Activated effector memory CD4-positive, alpha-beta T cell treated with Interleukin-2 at 50 U/mL for 16 hours (primary cell): ENCODE measurements at places on chromosomes 13 and 19.

DNA sequence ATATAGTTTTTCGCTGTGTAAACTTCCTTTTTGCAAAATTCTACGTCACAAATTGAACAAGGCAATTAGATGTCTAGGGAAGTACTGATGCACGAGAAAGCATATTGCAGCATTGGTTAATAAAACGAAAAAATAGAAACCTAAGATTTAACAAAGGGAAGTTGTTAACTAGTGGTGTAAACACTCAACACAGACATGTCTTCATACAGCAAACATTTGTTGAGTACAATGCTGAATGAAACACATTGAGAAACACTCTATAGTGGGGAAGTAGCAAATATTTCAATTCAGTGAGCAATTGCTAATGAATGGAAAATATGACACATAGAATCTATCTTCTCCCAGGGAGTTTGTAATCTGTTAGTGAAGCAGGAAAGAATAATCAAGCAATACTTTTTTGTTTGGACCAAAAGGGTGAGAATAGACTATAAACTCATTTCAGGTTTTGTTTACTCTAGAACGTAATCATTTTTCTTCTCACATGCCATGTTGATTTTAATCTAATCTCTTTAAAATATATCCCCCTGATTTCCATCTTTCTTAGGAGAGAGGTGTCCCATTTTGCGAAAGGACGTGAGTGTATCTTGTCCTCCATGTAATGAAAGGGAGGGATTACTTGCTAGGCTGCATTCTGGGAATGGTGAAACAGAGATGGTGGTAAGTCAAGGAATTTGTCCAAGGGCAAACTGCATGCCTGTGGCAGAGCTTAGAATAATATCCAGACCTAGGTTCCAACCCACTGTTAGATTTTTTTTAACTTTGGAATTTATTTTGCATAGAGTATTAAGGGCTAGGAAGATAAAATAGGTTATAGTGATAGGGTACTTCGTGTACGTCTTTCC lies 1.7 kb upstream of the ANKRD10 start:
- no peak for DNase-seq

GRCh38 chr13:113106711-113107351 lies 1.2 kb downstream of the F7 start:
- DNase-seq: no peak

DNA sequence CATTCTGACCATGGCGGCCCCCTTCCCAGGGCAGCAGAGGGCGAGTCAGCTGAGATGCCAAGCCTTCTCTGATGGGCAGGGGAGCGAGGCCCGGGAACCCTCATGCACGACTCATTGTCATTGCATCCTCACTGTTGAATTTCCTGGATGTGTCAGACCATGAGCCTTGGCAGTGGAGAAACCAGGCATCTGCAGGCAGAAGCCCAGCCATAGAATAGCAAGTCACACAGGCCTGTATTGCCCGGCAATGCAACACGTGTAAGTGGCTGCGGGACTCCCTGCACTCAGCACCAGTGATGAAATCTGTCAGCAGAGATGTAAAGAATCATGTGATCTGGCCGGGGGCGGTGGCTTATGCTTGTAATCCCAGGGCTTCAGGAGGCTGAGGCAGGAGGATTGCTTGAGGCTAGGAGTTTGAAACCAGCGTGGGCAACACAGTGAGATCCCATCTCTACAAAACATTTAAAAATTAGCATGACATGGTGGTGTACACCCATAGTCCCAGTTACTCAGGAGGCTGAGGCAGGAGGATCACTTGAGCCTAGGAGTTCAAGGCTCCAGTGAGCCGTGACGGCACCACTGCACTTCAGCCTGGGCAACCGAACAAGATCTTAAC lies 199.7 kb downstream of the KATNAL1 start:
- no peak for DNase-seq

DNA sequence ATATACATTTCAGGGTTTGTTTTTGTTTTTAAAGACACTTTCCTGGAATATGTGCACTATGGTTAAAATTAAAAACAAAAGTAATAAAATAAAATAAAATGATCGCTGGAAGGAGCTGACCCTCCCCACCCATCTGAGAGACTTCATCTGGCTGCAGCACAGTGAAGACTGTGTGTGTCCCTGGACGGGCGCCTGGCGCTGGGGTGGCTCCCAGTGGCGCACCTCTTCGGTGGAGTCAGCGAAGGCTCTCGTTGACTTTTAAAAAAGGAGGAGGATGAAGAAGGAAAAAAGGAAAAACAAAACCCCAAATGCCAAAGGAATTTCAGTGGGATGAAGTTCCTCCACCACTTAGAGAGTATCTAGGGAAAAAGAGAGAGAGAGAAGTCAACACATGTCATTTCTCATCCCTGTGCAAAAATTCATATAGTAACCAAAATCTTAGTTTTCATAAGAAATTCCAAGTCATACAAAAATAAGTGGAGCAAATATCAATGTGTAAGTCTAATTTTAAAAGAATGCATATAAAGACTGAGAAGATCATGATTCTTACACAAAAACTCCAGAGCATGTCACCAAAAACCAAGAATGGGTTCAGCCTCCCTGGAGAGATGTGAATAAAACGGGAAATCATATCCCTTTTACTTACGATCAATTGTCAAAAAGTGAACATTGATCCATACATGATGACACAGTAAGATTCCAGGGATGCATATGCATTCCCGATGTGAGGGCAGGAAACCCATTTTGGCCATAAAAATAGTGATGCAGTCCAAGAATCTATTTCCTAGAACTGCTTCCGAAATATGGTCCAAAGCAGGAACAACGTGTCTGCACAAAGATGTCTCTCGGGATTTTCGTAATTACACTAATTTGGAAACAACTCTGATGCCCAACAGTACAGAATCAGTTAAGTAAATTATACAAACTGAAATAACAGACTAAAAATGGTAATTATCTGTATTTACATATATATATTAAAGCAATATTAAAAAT lies 123.8 kb downstream of the STK24 start:
- DNase-seq: no peak

DNA sequence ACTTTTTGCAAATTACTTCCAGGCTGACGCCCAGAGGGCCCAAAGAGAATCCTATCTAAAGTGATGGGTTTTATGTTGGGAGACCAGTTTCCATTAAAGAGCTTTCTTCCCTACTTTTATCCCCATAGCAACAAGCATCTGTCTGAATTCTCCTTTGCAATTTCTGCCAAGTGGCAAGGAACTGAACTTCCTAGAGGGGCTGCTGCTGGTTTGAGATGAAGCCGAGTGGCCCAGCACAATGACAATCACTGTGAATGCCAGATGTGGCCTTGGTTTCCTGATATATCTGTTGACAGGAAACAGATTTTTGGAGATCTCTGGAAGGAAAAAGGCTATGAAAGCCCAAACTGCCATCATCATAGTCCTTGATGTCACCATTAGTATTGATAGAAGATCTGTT lies 198.6 kb downstream of the OXGR1 start:
- no peak for DNase-seq

- DNase-seq: no peak
Observed at GRCh38 chr13:32206097-32206740, 108.9 kb downstream of the ZAR1L start.

DNA sequence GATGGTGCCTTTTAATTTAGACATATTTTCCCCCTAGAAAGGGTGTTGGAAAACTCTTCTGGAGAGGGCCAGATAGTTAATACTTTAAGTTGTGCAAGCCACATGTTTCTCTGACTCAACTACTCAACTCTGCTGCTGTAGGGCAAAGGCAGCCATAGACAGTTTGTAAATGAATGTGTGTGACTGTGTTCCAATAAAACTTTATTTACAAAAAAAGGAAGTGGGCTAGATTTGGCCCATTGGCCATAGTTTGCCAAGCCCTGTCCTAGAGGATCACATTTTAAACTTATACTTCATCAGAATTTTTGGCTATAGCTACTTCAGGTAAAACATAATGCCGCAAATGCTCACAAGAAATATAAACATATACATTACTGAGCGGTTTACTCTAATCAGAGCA lies 306.3 kb upstream of the MAB21L1 start:
- DNase-seq: no peak

DNA sequence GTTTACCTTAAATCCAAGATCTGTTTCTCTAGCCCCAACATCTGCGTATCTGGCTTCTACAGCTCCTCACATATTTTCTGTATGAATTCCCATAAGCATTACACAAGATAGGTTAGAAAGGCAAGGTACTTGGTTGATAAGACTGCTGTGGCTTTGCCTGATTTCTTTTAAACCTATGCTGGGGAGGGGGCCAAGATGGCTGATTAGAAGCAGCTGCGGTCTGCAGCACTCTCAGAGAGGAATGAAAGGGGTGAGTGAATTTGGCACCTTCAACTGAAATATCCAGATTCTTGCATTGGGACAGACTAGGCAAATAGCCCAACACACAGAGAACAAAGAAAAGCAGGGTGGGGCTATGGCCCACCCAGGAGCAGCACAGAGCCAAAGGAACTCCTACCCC lies 12.2 kb upstream of the DLEU7 start:
- no peak for DNase-seq

DNA sequence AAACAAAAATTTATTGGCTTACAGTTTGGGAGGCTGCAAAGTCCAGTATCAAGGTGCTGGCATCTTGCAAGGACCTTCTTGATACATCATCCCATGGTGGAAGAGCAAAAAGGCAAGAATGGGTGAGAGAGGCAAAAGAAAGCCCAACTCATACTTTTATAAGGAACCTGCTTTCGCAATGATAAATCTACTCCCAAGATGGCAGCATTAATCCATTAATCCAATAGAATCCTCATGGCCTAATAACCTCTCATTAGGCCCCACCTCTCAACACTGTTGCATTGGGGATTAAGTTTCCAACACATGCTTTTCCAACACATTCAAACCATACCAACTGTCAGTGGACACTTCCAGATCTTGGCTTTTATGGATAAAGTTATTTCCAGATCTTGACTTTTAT lies 48.7 kb upstream of the ZNF507 start:
- DNase-seq: no peak

DNA sequence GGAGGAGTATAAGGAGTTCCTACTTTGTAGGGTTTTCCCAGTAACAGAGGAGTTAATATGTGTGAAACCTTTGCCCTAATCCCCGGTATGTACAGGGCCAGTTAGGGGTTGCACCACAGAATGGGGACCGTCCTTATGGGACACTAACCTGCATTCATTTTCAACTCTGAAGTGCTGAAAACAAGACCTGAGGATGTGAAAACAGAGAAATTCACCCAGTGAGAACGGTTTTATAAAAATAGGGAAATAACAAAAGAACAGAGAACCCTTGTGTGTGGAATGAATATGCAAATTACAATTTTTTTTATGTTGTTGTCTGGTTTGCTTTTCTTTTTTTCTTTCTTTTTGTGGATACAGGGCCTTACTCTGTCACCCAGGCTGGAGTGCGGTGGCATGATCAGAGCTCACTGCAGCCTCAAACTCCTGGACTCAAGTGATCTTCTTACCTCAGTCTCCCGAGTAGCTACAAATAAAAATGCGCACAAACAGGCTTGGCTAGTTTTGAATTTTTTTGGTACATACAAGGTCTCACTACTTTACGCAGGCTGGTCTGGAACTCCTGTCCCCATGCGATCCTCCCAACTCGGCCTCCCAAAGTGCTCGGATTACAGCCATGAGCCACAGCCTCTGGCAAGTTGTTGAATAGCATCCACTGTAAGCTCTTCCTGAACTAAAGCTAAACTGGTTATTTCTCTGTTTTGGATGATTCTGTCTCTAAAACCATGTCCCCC lies 10.6 kb downstream of the CLC start:
- DNase-seq: no peak

- DNase-seq: no peak
Observed at GRCh38 chr19:51091895-51092873, 9.5 kb upstream of the KLK14 start.
